ENCODE measurements at places on chromosomes 2 and 18.

GRCh38 chr2:134738141-134738870 is 19.5 kb upstream of the TMEM163 start:
- DNase-seq, result no peak

DNA sequence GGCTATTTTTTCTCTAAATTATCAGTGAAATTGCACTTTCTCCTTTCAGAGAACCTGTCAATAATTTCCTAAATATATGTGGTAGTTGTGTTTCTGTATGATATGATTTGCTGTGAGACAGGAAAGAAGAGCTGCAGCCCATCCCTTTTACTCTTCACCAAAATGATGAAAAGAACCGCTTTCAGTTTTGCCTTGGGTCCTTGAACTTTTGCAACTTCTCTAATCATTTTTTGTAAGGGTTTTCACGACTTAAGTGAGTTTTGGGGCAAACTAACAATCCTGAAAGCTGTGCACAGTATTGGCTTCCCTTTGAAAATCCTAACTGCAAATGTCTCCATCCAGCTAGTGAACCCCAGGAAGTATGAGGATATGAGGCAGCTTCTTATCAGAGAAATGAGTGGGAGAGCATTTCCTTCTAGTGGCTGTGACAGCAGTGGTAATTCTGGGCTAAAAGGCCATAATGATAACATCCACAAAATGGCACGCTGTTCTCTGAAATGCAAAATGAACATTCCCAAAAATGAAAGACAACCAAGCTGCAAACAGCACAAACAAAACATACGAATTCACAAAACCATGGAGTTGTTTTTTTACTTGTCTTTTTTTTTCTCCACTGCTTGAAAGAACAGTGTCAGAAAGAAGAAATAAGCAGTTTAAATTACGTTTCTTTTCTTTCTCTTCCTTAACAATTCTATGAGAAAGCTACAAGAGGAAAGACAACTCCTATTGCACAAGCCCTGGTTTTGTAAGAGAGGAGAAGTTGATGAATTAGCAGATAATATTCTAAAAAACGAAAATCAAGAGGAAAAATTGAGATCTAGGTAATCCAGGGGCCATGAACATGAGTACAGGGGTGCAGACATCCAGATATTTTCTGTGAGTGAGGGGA is 1291.6 kb upstream of the ZEB2 start:
- DNase-seq, result no peak

- no peak for DNase-seq
Measured at GRCh38 chr2:147086715-147087114, 758.1 kb upstream of the ACVR2A start.

DNA sequence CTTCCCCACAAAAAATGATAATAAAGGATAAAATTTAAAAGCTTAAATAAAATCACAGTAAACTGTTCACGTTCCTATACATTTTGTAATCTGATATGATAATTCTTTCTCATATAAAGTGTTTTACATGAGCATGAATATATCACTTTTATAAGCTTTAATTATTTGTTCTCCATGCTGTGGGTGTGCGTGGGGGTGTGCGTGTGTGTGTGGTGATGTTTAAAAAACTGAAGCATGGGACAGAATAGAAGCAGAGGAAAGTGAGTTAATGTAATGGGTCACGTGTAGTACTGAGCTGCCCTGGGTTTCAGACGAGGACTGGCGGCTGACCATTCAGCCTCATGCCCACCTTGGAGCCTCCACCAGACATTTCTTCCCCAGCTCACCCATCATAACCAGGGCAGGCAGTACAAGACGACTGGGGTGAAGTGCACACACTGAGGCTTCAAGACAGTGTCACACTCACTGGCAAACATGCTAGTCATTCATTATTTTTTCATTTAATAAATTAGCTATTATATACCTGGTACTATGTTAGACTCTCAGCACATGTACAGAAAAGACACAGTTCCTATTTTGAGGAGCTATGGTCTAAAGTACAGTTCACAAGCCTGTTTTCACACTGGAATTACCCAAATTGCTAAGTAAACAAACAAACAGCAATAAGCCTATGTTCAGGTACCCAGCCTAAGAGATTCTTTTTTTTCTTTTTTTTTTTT is 97.2 kb upstream of the LPIN2 start:
- no peak for DNase-seq

DNA sequence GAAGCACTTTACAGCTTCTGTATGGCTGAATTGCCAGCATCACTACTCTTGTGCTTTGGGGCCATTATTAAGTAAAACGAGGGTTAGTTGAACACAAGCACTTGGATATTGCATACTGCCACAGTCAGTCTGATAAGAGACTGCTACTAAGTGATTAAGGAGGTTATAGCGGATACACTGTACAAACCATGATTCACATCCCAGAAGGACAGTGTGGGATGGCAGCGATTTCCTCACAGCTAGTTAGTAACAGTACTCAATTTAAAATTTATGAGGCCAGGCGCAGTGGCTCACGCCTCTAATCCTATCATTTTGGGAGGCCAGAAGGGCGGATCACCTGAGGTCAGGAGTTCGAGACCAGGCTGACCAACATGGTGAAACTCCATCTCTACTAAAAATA is 2.6 kb upstream of the BMPR2 start:
- peak; percentile 43 for DNase-seq

DNA sequence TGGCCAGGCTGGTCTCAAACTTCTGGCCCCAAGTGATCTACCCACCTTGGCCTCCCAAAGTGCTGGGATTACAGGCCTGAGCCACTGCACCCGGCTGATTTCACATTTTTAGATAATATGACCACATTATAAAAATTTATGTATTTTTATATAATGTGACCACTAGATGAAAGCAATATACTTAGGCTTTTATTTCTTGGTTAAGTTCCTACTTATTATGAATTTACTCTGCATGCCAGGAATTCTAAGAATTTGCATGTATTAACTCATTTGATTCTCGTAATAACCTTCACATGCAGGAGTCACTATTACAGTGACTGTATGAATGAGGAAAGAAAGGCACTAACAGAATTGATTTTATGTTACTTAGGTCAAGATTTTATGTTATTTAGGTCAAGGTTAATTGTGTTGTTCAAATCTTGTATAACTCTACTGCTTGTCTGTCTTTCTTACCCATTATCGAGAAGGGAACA is 25.6 kb upstream of the CASP8 start:
- peak; percentile 50 for DNase-seq

DNA sequence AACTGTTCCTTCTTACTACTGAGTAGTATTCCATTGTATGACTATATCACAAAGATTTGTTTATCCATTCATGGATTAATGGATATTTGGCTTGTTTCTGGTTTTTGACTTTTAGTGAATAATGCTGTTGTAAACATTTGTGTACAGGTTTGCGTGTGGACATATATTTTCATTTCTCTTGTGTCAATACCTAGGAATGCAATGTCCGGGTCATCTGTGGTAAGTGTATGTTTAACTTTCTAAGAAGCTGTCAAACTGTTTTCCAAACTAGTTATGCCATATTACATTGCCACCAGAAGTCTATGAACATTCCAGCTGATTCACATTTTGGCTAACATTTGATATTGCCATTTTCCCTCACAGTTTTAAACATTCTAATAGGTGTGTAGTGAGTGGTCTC is 29.1 kb upstream of the SLC16A14 start:
- no peak for DNase-seq

GRCh38 chr2:65367524-65367923 is 64.9 kb downstream of the SPRED2 start:
- peak; percentile 98 for DNase-seq

DNA sequence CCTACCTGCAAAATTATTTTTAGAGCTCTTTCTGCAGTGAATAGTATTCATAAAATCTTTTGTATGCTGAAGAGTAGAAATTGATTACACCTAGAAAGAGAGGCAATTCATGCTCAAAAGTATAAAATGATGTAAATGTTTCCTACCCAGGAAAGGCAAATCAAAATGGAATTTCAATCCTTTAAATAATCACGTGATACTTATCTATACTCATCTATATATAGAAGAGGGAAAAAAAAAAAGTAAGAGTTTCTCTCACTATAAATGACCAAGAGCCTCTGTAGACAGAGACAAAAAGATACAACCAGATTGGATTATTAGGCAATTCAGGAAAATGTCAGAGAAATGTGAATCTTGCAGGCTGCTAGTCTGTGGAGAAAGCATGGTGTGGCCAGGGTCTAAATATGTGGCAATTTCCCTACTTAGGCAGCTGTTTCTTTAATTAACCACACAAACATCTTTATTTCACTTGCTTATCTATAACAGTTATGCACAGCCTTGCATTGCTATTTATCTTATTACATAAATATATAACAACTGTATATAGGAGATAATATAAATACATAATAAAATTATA is 39.5 kb downstream of the METTL8 start:
- no peak for DNase-seq

- DNase-seq, result no peak
Measured at GRCh38 chr2:196486146-196486545, 153.4 kb upstream of the CCDC150 start.

- DNase-seq, result no peak
Measured at GRCh38 chr2:100206731-100207255, 64.4 kb upstream of the AFF3 start.

DNA sequence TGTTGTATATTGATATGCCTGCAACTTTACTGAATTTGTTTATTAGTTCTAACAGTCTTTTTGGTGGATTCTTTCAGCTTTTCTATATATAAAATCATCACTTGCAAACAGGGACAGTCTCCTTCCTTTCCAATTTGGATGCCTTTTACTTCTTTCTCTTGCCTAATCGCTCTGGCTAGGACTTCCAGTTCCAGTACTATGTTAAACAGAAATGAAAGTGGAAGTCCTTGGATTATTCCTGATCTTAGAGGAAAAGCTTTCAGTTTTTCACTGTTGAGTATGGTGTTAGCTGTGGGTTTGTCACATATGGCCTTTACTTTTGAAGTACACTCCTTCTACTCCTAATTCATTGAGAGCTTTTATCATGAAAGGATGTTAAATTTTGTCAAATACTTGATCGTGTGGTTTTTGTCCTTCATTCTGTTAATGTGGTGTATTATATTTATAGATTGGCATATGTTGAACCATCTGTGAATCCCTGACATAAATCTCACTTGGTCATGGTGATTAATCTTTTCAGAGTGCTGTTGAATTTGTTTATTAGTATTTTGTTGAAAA is 52.9 kb downstream of the REL start:
- DNase-seq, result no peak

DNA sequence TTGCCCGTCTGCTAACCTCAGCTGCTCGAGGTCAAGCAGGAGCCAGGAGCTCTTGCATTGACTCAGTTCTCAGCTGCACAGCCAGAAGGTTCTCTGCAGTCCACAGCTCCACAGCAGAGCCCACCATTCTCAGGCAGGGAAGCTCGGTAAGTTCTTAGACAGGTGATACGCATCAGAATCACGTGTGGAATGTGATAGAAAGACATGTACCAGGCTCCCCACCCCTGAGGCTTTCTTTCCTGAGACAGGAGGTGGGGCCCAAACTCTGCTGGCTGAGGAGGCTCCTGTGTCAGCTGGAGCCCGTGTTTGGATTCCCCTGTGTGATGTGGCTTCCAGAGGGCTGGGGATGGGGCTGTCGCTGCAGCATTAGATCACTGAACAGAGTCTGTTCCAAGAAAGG is 28.0 kb downstream of the DIPK1C start:
- DNase-seq, result no peak

GRCh38 chr18:76530391-76530790 is 35.3 kb upstream of the ZNF516 start:
- no peak for DNase-seq

GRCh38 chr2:112149194-112149593 is 11.0 kb downstream of the FBLN7 start:
- no peak for DNase-seq

DNA sequence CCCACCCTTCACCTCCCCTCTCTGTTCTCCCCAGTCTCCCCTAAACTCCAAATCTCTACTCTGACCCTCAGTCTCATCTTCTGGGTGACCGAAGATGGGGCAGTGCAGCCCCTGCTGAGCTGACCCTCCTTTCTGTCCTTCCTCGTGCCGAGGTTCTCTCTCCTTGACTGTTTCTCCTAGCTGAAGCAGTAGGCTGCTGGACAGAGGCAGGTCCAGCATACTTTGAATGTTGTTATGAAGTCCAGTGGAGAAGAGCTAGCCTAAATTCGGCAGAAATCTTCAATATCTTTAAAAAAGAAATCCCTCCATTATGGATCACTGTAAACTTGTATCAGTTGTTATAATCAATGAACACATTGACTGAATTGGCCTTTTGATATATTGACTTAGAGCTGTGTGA is 63.2 kb downstream of the RRM2 start:
- no peak for DNase-seq

DNA sequence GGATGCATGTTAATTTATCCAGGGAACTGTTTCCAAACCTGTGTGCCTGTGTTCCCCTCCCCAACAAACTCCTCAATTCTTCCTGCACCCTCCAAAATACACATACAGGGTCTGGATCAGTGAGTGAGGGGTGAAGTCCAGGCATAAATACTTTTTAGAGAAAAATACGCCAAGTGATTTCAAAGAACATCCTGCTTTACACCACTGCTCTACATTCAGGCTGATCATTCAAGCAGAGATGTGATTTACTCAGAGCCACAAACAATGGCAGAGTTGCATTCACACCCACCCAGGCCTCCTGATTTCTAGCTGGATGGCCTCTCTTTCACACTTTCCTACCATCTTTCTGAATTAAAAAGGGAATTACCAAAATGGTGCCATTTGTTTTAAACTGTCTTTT is 289.5 kb upstream of the SLC14A2 start:
- DNase-seq, result no peak

GRCh38 chr2:82344670-82345069 is 2040.1 kb upstream of the LRRTM1 start:
- peak; percentile 7 for DNase-seq

DNA sequence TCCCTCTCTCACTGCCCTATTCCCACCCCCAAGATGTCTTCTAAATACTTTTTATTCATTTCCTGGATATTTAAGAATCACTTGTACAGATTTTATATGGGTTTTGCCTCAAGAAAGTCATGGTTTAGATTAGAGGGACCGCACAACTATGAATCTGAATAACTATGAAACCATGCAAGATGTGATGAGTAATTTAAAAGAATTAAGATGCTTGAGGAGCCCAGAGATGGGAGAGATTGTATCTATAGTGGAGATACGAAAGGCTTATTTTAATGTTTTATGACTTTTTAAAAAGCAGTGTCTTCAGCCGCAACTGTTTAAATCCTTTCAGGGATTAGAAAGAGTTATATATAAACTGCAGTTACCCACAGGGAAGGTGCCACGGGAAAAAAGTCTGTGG is 324.1 kb downstream of the LPIN1 start:
- peak; percentile 92 for DNase-seq

- DNase-seq, result no peak
Measured at GRCh38 chr2:61937098-61937497, 31.6 kb downstream of the COMMD1 start.

DNA sequence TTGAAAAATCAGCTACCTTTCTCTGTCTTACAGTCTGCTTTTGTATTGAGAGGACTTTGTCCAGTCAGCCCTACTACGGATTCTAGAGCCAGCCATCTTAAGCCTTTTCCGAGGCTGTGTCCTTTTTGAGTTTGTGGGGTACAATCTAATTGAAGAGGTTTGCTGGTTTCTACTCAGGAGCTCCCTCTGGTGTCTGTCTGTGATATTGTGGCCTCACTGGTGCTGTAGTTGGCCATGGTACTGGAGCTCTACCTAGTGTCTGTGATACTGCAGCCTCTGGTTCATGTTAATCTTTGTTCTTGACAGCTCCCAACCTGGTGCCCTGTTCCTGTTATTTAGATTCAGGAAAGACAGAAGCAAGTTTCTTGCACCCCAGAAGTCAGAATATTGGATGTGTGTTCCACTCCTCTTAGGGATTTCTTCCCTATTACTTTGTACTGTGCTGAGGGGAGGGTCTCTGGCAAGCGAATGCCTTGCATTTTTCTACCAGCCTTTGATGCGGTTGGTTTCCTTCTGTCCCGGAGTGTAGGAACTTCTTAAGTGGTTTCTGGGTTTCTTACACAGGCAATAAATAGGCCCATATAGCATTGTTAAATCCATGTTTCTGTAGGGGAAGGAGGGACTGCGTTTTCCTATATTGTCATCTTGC is 78.5 kb downstream of the ACSL3 start:
- DNase-seq, result peak; percentile 61
